ENCODE measurements at places on chromosomes 12 and 14.

DNA sequence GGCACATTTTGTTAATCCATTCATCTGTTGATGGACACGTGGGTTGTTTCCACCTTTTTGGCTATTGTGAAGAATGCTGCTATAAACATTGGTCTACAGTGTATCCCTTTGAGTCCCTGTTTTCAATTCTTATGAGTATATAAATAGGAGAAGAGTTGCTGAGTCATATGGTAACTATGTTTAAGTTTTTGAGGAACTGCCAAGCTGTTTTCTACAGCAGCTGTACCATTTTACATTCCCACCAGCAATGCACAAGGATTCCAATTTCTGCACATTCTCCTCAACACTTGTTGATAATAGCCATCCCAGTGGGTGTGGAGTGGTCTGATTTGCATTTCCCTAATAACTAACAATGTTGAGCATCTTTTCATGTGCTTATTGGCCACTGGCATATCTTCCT, 6.9 kb upstream of the SVOP start:
- no peak for DNase-seq

DNA sequence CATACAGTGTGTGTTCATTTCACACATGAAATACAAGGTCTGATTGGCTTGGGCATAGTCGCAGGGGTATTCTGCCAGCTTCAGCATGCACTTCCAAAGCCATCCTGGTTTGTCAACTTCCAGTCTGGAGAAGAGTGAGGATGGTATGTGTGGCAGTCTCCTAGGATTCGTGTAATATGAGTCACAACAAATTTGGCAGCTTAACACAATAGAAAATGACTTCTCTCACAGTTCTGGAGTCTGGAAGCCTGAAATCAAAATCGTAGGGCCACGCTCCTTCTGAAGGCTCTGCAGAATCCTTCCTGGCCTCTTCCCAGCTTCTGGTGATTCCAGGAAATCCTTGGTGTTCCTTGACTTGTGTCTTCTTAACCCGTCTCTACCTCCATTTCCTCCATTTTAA, 167.5 kb downstream of the PPM1H start:
- DNase-seq = no peak

- no peak for DNase-seq
These were observed 54.0 kb downstream of the BCAT1 start for GRCh38 chr12:24894879-24895278.

DNA sequence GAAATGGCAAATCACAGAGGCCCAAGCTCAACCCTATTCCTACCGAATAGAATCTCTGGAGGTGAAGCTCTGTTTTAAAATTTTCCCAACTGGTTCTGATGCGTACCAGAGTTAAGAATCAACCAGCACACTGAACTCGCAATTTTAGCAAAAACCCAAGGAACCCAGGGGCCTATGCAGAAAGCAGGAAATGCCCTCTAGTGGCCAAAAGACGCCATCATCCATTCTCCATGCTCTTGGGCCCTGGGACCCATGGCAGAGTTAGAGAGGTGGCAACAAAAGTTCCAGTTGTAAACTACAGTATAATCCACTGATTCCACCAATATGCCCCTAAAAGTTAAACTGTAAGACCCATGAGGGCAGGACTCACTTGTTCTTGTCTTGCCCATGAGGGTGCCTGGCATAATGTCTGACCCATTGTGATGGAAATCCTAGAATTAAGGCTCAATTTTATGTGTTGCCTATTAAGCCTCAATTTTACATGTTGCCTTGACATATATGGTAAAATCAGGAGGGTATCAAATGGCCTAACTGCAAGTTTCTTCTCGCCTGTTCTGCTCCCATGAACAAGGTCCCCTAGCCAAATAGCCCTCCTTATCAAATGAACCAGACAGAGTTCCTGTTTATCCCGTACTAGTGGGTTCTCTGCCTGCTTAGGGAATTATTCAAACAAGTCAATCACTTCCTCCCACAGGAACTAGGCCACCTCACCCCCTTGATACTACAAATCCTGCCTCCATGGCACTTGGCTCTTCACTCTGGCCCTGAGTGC, 137.5 kb upstream of the CPM start:
- peak; percentile 42 for DNase-seq

DNA sequence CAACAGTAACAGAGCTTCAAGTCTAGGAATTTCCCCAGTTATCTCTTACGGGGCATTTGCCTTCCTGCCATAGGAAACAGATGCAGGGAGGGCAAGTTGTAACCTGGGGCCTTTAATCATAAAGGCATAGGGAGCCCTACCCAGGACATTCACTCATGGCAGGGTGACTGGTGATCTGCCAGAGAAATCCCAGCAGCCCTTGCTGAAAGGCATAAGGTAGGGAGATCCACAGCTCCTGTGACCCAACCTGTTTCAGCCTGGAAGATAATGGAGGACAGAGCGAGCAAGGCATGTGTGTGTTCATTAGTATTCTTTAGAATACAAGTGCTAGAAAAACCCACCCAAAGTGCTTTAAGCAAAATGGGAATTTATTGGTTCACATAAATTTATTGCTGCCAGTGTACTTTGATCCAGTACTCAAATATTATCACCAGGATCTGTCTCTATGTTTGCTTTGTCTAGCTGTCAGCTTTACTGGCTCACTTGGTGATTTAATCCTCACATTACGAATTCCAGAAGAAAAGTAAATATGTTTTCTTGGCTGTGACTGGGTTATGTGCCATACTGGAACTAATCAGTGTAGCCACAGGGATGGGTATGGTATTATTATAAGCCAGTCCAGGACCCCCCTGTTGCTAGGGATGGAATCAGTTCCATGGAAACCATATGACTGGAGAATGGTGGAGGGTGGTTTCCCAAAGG, 21.1 kb upstream of the AKAP6 start:
- DNase-seq = no peak
